ENCODE measurements at places on chromosomes 11 and 22. TPM values are rescaled to one million over a fixed set of nuclear protein-coding genes. Genes with fewer than 3 reads are reported as not detected.

Gene SLC6A5
- not detected for total RNA-seq

Gene ZNF202
- 13.5 TPM for total RNA-seq

Gene PLET1
- total RNA-seq: not detected

Gene TRMT112
- 431 TPM for total RNA-seq

Gene FGF4
- not detected for total RNA-seq

Gene ADM2
- total RNA-seq: 0.69 TPM

Gene TMEM191C
- 1.0 TPM for total RNA-seq

Gene OLFML1
- not detected for total RNA-seq

Gene ARHGAP8
- 1.4 TPM for total RNA-seq
